ENCODE measurements at places on chromosomes 11 and 22.
A peak's percentile ranks its signal among the peaks of the same experiment; 100 is the strongest.

- DNase-seq: no peak
Observed at GRCh38 chr11:11095831-11096723, 238.2 kb upstream of the ZBED5 start.

- no peak for DNase-seq
Observed at GRCh38 chr11:92828556-92828955, 140.9 kb upstream of the MTNR1B start.

DNA sequence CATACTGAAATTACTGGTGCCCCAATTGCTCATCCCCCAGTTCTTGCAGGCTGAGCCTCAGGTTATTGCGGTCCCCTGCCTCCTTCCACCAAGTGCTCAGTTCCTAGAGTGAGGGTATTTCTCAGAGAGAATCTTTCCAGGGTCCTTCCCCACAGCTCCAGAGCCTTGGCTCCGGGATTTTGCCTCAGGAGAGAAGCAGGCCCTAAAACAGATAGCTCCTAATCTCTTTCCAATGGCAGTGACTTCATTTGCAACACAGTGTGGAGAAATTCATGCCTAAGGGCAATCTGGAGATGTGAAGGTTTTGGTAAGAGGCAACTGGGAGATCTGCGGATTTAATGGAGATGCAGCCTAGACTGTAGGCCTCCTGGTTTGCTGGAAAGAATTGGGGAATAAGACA, 2.9 kb downstream of the NF2 start:
- no peak for DNase-seq

DNA sequence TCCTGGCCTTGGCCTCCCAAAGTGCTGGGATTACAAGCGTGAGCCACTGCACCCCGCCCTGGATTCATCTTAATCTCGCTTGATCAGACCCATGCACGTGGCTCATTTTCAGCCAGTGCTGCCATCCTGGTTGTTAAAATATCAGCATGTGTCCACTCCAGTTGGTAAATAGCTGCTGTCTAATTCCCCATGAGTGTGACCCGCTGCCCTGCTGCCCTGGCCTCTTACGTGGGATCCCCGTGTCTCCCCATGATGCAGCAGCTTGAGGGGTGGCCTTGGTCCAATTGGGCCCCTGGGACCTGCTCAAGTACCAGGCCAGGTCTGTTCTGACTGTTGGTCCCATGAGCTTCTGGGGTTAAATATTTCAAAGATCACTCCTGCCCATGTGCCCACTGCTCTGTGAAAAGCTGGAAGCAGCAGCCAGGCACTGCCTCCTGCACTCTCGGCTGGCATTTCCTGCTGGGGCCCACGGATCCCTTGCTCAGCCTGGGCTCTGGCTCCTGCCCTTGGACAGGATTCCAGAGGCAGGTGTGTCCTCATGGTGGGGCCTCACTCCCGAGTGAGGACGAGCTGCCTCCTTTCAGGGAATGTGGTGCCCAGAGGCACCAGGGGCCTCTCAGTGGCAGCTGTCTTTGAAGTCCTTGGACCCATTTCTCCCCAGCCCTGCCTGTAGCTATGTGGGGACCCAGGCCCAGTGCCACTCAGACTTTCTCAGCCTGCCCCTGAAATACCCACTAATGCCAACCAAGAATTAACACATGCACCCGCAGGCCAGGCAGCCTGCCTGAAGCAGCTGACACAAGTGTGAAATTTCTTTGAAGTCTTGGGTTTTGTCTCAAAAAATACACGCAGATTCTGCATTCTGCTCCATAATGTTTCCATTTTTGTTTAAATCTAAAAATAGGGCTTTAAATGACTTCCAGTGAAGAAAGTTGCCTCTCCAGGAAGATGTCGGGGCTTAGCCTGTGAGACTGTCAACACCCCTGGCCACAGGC, 38.1 kb upstream of the PRDM11 start:
- DNase-seq: no peak

DNA sequence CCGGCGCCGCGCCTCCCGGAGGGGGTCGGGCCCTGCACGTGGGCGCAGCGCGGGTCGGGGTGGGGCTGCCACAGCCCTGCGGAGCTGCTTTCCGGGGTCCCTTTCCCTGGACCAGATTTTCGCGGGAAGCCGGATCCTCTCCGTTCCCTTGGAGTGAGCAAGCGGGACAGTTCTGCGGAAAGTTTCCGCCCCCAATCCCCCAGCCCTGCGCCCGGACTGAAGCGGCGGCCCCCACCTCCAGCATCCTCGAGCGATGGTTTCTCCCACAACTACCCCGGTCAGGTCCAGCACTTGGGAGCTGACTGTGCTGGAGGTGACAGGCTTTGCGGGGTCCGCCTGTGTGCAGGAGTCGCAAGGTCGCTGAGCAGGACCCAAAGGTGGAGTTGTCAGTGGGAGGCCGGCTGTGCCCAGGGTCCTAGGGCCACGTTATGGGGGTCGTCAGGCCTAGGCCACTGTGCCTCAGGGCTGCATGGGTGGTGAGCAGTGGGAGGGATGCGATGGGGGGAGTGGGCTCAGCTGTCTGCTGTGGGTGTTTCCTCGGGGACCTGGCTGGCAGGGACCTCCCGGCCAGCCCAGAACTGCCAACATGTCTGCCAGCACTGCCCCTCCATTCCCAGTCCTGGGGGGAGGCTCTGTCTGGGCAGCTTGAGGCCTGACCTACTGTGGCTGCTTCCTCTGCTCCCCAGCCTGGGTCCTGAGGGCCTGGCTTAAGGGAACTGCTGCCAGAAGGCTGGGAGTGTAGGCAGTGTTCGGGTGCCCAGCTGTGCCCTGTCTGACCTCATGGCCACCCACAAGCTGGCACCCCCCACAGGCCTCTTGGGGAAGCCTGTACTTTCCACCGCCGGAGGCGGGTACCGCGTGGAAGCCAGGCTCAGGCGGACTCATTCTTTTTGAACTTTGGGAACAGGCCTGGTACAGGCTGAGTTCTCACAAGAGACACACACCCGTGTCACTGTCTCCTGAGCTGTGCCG, 726 bp downstream of the ST3GAL4 start:
- no peak for DNase-seq

DNA sequence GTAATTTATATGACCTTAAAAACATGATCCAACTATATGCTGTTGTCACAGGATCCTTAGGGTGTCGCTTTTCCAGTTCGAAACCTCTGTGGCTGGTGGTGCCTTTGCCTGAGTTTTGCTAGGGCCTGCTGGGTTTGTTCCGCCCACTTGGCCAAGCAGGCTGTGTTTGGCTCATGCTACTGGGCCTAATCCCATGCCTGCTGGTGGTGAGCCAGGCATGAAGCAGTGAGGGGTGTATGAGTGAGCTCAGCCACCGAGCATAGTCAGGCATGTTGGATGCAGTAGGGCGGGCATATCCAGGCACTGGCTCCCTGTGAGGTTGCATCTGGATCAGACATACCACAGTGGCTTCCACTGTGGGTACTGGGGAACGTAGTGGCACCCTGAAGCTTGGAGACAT, 16.3 kb downstream of the NPAT start:
- no peak for DNase-seq

DNA sequence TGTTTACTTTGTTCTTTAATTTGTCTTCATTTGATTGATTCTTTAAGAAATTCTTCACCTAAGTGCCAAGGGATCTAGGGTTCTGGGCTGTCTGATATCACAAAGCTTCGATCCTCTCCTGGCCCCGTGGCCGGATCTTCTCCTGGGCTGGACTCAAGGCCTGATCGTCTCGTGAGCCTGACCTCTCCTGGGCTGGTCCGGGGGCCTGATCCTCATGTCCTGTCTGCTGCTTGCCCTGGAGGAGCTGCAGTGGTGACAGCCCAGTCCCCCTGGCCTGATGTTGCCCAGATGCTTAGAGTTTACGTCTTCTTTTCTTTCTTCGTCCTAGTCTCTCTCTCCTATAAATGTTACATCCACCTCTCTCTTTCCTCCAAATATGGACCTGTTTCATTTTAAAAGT, 3.3 kb downstream of the NADSYN1 start:
- DNase-seq: no peak

DNA sequence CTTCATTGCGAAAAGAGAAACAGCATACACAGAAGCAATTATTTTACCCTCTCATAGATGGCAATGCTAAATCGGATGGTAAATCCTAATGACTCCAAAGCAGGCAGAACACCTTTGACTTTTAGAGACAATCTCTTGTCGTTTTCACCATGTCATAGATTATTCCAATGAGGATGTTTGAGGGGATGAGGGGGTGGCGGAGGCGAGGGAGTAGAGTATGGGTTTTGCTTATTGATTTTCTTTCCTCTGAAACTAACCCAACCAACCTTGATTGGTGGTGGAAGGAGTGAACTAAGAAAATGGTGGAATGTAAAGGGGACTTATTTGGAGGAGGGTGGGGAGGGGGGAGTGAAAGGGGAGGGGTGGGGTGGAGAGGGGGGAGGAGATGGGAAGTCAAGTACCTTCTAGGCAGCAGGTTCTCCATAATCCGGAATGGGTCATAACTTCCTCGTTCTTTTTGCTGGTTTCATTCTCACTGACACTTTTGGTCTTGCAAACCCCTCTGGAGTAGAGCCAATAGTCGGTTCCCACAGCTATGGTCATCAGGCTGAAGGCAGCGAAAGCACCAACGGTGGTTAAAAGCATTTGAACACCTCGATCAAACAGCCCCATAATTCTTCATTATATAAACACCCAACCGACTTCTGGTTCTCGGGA, 1.5 kb downstream of the CACNG2 start:
- no peak for DNase-seq

DNA sequence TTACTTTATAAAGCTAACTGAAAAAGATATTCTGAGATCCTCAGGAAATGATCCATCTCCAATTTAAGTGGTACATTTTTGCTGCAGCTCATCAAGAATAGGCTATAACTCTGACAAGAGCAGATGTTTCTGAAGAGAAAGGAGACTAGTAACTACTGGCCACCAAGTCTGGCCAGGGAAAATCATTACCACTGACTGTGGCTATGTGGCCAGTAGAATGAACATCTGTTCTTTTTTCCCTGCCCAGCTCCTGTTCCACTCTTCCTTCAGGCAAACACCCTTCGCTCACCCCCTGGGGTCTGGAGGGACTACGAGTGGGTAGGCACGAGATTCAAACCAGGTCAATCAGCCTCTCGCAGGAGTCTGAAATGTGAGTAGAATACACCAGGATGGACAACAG, 23.9 kb downstream of the TMEM123 start:
- DNase-seq: peak; percentile 28

DNA sequence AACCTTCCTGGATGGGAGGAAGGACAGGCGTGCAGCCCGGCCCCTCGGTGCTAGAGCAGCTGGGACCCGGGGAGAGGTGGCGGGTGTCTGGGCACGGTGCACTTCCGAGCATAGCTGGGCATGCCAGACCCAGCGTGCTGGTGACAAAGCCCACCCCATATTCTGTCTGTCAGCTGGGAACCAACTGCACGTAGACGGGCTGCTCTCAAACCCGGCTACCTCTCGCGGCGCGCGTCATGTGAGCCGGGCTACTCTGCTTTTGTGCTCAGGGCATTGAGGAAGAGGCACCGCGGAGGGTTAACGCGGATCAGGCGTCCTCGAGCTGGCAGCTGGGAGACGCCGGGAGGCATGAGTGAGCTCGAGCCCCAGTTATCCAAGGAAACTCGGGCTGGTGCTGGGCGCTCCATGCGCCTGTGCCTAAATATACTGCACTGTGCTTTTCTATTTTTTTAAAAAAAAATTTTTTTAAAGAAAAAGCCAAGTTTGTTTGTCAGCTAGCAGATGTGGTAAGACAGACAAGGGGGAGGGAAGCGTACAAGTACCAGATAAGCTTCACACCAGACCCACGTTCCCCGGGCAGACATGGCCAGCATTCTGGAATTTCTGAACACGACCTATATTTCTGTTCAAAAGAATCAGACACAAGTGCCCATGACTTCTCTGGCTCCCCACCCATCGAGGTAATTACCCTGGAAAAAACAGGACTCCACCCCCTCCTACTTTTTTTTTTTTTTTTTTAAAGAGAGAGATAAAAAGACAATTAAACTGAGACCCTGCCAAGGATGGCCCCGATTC, 425.6 kb downstream of the SHANK2 start:
- no peak for DNase-seq

GRCh38 chr11:93143186-93143585, 54.6 kb downstream of the SLC36A4 start:
- DNase-seq: no peak

DNA sequence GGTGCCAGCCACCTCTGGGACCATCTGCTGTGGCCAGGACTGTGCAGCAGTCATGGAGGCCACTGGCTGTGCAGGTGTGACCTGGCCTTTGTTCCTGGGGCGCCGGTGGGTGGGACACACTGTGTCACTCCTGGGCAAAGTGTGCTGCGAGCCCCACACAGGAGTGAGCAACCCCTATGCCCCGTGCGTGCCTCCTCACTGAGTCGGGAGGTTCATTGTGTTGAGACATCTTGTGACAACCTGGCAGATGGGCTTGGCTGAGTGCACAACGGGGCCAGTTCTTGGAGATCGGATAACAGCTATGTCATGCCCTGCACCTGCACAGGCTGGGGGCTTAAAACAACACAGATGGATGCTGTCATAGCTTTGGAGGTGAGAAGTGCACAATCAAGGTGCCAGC, 13.5 kb downstream of the ANO1 start:
- DNase-seq: no peak

- no peak for DNase-seq
Observed at GRCh38 chr11:118878163-118878563, 5.5 kb upstream of the CXCR5 start.

DNA sequence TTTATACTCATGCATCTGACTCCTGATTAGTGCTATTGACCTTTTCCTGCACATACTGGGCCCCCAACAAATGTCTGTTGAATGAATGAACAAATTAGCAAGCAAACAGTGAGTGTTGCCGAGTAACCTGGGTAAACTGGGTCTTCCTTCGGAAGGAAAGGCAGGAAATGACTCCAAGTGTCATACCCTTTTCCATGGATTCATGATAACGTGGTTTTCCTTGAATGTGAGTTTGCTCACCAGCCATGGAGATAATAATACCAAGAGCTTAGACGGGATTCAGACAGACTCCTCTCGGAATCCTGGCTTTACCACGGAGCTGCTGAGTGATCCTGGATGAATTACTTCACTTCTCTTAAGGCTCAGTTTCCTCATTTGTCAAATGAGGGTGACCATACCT, 16.7 kb downstream of the TECTA start:
- no peak for DNase-seq

GRCh38 chr11:125124618-125124992, 13.2 kb upstream of the TMEM218 start:
- DNase-seq: no peak

- peak; percentile 78 for DNase-seq
Observed at GRCh38 chr11:7251836-7252682, at the start of gene SYT9. SYT9 (plus strand) TSS chr11:7251904; CDS start chr11:7252187, 283 bp downstream.

- no peak for DNase-seq
Observed at GRCh38 chr11:74634537-74634936, 42.2 kb downstream of the POLD3 start.

- no peak for DNase-seq
Observed at GRCh38 chr11:88367310-88367709, 29.8 kb upstream of the CTSC start.

DNA sequence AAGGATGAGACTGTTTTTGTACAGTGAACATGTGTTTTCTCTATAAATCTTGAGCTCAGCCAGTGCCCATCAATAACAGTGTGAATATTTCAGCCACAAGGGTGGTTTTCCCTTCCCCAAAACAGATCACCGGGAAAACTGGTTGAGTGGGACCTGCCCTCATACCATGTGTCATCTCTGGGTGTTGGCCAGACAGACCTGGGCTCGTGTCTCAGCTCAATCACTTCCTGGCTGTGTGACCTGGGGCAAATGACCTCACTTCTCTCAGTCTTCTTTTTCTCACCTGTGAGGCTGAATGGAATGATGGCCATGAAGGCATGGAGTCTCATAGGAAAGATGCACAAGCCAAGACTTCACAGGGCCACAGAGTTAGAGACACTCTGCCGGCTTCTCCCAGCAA, 74.7 kb downstream of the COMMD9 start:
- no peak for DNase-seq

- no peak for DNase-seq
Observed at GRCh38 chr11:48123254-48123875, 93.2 kb upstream of the OR4B1 start.
